Heart right ventricle (tissue), 16 donors: ENCODE measurements at places on chromosomes 6 and 20. TPM values are rescaled to one million over a fixed set of nuclear protein-coding genes. Genes with fewer than 3 reads are reported as not detected.

The ASIP gene
- polyA plus RNA-seq: 1.6 TPM

The CDH22 gene
- polyA plus RNA-seq: 0.04 TPM

The SIRPD gene
- polyA plus RNA-seq: not detected

- no peak for DNase-seq
Measured at GRCh38 chr20:51700809-51701285, 67.3 kb downstream of the ATP9A start.

- DNase-seq: no peak
Measured at GRCh38 chr6:97468981-97469380, 186.0 kb upstream of the MMS22L start.

- DNase-seq: no peak
Measured at GRCh38 chr6:64987066-64987465, 720.0 kb downstream of the EYS start.

The ROS1 gene
- polyA plus RNA-seq: not detected

The UBD gene
- not detected for polyA plus RNA-seq

The PAK5 gene
- polyA plus RNA-seq: not detected

The CASS4 gene
- polyA plus RNA-seq: 0.37 TPM

GRCh38 chr6:30149234-30149633, 11.8 kb downstream of the TRIM10 start:
- DNase-seq: no peak

The OXT gene
- polyA plus RNA-seq: 0.35 TPM

The ZNF311 gene
- polyA plus RNA-seq: 0.66 TPM

GRCh38 chr6:21885532-21886114, 292.1 kb downstream of the SOX4 start:
- DNase-seq: peak; percentile 16

DNA sequence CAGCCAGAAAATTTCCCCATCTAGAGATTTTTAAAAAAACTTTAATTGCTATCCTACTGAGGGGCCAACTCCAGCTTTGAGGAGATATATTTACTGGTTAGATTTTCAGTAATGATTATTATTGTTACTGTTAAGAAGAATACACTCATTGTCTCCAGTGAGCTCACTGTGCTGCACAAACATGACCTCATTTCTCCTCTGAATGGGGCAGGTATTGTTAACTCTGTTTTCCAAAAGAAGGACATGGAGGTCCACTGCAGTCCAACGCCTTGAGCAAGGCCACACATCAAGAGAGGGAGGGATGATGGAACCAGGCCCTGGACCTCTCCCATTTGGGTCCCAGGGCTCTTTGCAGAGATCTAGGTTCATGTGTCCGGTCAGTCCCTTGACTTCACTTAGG, 13.9 kb upstream of the SCUBE3 start:
- no peak for DNase-seq

DNA sequence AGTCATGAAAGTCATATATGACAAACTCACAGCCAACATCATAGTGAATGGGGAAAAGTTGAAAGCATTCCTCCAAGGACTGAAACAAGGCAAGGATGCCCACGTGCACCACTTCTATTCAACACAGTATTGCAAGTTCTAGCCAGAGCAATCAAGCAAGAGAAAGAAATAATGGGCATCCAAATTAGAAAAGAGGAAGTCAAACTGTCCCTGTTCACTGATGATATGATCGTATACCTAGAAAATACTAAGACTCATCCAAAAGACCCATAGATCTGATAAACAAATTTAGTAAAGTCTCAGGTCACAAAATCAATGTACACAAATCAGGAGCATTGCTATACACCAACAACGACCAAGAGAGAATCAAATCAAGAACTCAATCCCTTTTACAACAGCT, 41.2 kb downstream of the RPP21 start:
- DNase-seq: no peak

The LPA gene
- not detected for polyA plus RNA-seq

DNA sequence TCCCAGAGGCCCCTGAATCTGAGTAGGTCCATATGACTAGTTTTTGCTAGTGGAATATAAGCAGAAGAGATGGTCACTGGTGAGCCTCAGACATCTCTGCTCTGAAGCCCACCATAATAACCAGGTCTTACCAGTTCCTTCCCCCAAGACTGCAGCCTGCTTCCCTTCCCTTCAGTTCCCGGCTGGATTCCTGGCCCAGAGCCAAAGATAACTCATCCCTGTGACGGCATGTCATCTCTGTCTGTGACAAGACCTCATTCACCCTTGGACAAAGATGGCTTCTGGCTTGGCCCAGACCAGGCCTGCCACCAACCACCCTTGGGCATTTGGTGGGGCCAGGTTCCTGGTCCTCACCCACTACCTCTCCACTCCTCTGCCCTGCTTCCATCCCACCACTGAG, 145.5 kb upstream of the TOP1 start:
- peak; percentile 14 for DNase-seq

The E2F3 gene
- polyA plus RNA-seq: 4.3 TPM

The OR2J3 gene
- not detected for polyA plus RNA-seq

- no peak for DNase-seq
Measured at GRCh38 chr6:47759364-47759763, 22.5 kb upstream of the OPN5 start.

DNA sequence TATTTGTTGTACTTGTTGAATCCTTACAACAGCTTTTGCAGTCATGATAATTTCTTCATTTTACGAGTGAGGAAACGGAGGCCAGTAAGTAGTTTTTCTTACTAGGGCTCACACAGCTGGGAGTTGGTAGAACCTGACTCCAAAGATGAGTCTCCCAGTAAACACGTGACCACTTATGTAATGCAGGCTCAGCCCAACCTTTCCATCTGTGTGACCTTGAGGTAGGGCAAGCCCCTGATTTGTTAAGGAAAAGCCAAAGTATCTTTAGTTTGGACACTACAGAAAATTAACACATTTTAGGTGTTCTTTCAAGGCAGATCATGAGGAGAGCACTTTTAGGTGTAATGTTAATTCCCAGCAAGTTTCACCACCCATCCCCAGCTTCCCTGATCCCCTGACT, 111.3 kb downstream of the LRRC1 start:
- DNase-seq: no peak

DNA sequence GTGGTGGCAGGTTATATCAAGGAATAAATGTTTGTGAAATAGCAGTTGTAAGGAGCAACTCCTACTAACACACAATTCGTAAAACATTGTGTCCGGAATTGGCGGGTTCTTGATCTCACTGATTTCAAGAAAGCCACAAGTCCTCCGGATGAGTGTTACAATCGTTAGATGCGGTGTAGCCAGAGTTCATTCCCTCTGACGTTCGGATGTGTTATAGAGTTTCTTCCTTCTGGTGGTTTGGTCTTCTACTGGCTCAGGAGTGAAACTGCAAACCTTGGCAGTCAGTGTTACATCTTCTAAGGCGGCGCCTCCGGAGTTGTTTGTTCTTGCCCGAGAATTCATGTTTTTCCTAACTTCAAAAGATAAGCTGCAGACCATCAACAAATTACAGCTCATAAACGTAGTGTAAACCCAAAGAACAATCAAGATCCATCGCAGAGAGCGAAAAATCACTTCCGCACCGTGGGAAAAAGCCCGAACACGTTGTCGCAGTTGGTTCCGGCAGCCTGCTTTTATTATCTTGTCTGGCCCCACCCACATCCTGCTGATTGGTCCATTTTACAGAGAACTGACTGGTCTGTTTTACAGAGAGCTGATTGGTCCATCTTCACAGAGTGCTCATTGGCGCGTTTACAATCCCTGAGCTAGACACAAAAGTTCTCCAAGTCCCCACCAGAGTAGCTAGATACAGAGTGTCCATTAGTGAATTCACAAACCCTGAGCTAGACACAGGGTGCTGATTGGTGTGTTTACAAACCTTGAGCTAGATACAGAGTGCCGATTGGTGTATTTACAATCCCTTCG, 58.2 kb downstream of the TRIM27 start:
- no peak for DNase-seq

The TGM3 gene
- polyA plus RNA-seq: not detected

The CAGE1 gene
- polyA plus RNA-seq: not detected

DNA sequence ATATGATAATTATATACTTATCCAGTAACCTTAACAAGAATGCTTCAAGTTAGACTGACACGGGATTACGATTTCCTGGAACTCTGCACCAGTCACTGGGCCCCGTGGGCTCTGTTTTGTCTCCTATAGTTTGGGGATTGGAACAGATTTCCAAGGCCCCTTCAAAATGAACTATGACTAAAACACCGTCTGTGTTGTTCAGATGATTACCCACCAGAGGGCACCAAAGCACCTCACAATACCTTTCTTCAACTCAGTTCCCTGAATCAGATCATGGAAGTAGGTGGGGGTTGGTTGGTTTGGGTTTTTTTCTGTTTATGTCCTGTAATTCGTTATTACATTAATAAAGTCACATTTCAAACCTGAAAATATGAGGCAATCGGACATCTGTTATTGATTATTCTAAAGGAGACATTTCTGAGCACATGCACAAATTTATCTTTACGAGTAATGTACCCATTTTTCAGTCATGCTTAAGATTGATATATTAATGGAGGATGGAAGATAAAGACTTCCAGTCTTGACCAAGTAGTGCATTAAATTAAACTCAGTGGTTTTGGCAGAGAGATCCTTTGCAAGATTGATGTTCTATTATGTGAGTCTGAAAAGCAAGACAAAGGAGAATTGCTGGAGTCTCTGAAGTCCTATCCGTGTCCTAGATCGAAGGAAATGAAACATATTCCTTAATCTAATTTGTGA, 112.0 kb upstream of the COL21A1 start:
- no peak for DNase-seq

DNA sequence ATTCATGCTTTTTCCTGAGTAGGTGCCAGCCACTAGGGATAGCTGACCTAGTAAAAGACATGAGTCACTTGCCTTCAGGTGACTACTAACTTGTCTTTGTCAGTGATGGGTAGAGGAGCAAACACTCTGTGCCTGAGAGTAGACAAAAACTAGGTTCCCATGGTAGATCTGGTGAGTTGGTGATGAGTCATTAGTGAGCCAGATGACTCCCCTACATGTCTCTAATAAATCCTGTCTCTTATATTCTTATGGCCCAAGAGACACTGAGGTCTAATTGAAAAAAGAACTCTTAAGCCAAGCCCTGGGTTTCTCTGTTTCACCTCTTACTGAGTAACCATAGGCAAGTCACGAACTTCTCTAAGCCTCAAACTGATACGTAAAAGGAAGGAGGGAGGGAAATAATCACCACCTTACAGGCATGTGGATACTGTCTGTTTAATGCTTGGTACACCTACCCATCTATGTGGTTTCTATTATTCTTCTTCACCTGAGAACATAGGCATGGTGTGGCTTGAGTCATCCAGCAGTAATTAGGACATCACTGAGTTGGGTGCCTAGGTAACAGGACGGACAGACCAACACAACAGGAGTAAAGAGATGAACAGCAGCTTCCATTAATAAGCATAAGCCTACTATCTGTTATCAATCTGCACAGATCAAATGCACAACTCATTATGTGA, 20.3 kb downstream of the TTPAL start:
- no peak for DNase-seq

The DPPA5 gene
- not detected for polyA plus RNA-seq

DNA sequence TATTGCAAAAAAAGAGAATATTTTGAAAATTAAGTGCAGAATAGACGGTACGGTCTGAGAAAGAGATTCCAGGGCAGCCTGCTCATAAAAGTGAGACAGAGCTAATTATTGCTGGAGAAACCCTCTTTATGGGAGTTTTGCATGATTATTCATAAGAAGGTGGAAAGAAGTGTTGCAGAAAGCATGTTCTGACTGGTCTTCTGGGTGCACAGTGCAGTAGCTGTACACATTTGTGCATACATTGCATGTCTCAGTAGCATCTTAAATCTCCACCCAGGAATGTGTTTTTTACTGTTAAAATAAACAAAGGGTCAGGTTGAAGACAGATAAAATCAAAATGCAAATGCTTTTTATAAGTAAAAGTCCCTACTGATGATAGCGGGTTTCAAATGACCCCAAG, 1813.6 kb upstream of the DEFB115 start:
- DNase-seq: no peak

GRCh38 chr6:152472325-152472724, 164.8 kb downstream of the SYNE1 start:
- DNase-seq: no peak

GRCh38 chr6:145051661-145052060, 683.7 kb downstream of the EPM2A start:
- DNase-seq: no peak

DNA sequence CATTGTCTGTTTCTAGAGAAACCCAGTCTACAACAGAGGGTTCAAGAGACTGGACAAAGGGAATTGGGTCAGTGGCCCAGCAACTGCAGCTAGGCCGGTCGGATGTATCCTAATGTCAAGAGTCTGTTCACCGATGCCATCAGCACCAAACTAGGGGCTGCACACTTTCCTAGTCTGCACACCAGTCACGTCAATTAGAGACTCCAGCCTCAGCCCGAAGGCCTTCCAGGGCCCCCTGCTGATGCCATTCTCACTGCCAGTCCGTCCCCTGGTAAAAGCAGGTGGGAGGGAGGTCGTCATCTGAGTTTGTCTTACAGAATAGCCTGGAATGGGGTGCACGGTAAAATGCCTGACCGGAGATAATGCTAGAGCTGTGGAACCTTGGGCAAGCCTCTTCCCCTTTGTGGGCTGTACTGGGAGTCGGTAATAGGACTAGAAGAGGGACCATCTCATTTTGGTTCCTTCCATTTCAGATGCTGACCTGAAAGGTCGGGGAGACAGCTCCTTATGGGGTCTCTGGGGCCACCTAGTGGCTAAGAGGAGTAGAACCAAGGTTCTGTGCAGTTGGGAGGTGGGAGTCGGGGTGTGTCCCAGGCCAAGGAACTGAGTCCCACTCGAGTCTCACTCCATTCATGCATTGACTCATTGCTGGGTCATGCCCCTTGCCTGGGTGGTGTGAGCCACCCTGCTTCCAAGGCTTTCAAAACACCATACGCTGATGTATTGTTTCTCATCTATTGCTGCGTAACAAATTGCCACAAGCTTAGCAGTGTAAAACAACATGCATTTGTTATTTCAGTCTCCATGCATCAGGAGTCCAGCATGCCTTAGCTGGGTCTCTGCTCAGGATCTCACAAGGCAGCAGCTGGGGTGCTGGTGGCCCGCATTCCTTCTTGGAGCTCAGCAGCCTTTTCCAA, 5.1 kb downstream of the SOX12 start:
- no peak for DNase-seq

DNA sequence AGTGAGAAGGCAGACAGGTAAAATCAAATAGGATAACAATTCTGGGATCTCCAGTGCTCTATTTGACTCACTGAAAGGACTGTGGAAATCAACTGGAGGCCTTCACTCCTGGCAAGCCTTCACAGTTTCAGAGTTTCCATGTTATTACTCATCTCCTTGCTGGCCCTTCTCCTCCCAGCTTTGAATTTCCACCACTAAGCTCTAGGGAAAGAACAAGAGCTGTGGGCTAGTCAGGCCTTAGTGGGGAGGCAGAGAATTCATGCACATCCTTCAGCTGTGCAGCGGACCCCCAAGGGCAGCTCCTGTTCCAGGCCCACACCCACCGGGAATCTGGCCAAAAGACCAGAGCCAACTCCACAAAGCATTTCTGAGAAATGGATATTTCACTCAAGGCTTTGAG, 26.0 kb downstream of the MYLIP start:
- DNase-seq: peak; percentile 35

DNA sequence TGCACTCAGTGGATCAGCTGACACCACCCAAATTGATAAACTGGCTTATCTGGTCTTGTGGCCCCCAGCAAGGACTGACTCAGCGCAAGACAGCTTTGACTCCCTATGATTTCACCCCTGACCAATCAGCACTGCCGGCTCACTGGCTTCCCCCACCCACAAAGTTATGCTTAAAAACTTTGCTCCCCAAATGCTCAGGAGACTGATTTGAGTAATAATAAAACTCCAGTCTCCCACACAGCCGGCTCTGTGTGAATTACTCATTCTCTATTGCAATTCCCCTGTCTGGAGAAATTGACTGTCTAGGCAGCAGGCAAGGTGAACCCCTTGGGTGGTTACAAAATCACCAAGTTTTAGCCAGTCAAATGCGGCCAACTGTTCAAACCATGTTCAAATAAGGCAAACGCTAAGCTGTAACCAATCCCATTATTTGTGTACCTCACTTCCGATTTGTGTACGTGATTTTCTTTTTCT, 32.5 kb downstream of the SLC22A2 start:
- DNase-seq: no peak
